ENCODE measurements at places on chromosomes 16 and 17.

- DNase-seq, result no peak
These were observed 58.2 kb downstream of the RMI2 start for GRCh38 chr16:11403534-11403795.

- peak; percentile 29 for DNase-seq
These were observed 45.3 kb downstream of the DDX19A start for GRCh38 chr16:70391881-70392481.

- no peak for DNase-seq
These were observed 10.5 kb upstream of the CCDC182 start for GRCh38 chr17:57755480-57756070.

GRCh38 chr16:70795296-70795912 is 5.6 kb downstream of the VAC14 start:
- DNase-seq, result no peak

DNA sequence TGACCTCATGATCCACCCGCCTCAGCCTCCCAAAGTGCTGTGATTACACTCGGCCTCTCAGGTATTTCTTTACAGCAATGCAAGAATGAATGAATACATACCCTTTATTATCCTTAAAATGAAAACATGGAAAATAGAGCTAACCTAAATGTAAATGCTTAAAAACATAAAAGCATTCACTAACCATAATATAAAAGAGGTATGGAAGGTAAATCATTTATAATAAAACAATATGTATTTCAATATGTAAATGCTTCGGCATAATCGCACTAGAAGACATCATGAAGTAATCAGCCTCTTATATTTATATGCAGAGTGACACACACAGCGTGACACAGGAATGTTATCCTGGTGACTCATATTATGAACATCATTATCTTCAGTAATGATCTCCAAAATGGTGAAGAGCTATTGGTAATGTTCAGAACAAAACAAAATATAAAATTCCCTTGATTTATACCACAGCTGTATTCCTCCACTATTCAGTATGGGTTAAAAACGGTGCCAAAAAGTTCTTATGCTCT is 53.9 kb downstream of the AIPL1 start:
- DNase-seq, result no peak

DNA sequence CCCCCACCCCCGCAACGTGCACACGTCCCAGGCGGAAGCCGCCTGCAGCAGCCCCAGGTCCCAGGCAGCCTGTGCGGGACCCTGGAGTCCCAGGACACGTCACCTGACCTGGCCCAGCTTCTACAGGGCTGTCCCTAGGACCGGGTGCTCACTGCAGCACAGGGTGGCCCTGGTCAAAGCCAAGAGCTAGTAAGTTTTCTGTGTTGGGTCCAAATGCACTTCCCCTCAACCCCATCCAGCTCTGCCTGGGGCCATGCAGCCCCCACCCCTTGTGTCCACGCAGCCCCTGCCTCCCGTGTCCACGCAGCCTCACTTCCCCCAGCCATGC is 22.1 kb upstream of the PVALEF start:
- no peak for DNase-seq

GRCh38 chr16:2015117-2015946 is 4.3 kb upstream of the NPW start:
- peak; percentile 90 for DNase-seq

DNA sequence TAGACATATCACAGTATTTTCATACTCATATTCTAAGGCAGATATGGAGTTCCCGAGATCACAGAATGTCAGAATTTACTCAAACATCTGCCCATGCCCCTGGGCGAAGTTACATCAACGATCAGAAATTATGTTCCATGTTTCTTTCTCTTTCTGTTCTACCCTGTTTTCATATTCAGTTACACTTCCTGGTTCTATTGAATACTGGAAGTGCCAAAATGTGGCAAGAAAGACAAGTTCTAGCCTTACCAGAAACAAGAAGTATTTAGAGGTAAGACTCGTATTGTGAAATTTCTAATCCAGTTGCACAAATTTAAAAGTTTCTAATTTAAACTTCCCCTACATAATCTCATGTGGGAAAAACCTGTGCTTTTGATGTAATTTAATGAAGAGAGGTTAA is 36.1 kb downstream of the KCNJ2 start:
- no peak for DNase-seq

- no peak for DNase-seq
These were observed 48.4 kb downstream of the SOCS1 start for GRCh38 chr16:11207646-11208045.

- no peak for DNase-seq
These were observed 417.0 kb upstream of the PSMD7 start for GRCh38 chr16:73879621-73880020.

DNA sequence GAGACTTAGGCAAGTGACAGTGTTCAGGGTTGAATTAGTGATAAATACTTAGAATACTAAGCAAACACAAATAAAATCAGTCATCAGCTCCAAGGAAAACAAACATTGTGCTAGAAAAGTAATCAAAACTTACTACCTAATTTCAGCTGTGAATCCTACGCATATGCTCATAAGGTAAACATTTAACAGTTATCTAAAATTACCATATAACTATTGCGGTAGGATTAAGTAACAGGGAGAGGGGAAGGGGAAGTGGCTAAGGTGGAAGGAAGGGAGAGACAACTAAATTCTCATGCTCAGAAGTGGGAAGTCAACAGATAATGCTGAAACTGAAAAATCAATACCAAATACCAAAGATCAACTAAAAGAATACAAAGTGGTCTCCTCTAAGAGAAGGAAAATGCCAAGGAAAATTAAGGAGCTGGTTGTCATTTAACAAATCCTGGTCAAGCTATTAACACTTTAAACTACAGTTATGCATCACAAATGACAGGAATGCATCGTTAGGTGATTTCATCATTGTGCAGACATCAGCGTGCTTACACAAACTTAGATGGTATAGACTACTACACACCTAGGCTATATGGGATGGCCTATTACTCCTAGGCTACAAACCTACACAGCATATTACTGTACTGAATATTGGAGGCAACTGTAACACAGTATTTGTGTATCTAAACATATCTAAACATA is 20.0 kb downstream of the USP32 start:
- DNase-seq, result no peak

DNA sequence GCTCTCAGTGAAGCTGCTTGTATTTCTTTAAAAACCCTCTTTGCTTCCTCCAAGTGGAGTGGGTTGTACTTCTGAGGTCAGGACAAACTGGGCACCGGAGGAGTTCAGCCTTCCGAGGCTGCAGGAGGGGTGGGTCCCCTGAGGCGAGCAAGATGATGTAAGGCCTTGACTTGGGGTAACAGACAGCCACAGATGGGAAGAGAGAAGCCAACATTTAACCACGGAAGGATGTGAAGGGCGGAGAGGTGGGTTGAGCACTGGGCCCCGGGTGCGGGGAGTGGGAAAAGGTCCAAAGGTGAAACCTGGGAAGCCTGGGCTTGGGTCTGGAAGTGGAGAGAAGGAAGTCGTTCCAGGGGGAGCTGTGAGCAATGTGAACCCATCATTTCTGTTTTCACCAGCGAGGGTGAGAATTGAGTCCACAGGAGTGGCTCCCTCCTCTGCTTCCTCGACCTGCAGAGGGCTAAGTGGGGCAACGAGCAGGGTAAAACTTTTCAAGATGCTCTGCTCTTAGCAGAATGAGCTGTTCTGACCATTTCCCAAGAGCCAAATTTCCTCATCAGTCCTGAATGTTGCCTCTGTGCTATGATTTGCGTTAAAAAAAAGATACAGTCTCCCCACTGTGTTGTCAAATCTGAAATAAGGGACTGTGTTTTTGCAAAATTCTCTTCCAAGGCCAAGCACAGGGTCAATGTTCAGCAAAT is 137.7 kb upstream of the CRHR1 start:
- DNase-seq, result no peak

DNA sequence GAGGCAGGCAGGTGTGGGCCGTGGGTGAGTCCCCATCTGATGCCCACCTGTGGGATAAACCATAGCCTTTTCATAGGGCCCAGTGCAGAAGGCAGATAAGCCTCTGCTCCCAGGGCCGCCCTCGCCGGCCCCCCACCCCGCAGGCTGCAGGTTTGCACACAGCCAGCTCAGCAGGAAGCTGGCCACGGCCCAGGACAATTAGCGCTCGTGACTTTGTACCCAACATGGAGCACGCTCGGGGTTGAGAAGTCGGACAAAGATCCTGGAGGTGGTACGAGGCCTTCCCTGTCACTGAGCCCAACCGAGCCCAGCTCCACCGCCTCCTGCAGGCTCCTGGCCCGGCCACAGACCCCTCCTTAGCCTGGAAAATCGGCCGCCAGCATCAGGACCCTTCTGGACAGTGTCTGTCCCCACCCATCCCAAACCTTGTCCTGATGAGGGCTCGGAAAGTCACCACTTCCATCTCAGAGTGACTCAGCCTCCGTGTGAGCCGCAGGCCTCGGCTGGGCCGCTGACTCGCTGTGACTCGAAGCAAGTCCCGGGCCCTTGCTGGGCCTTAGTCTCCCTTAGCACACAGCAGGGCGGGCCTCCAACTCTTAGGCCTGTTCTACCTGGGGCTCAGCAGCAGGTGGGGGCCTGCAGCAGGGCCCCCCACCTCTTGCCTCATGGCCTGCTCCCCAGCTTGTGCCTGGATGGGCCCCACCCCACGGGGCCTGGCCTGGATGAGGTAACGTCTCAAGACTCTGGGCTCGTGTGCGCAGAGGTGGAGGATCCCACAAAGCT is 22.7 kb downstream of the FAM83G start:
- DNase-seq, result peak; percentile 63

DNA sequence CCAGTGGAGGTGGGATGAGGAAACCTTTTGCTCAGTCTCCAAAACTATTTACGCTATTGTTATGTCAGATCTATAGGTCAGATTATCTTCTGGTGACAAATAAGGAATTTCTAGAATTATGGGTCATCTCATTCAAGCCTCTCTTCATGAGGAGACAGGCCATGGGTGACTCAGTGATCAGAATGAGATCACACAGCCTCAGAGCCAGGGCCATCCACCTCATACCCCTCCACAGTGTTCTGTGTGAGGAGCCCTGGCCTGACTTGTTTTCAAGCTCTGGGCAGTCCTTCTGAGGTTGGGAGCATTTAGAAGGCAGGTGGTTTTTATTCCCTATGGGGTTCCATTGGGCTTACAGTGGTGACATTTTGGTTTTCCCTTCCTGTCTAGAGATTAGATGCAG is 26.5 kb downstream of the YPEL2 start:
- no peak for DNase-seq

- no peak for DNase-seq
These were observed 30.7 kb upstream of the HOXB13 start for GRCh38 chr17:48759288-48759687.

- DNase-seq, result no peak
These were observed 59.8 kb downstream of the KPNA2 start for GRCh38 chr17:68095205-68095811.

GRCh38 chr16:11406177-11406560 is 60.9 kb downstream of the RMI2 start:
- DNase-seq, result no peak

DNA sequence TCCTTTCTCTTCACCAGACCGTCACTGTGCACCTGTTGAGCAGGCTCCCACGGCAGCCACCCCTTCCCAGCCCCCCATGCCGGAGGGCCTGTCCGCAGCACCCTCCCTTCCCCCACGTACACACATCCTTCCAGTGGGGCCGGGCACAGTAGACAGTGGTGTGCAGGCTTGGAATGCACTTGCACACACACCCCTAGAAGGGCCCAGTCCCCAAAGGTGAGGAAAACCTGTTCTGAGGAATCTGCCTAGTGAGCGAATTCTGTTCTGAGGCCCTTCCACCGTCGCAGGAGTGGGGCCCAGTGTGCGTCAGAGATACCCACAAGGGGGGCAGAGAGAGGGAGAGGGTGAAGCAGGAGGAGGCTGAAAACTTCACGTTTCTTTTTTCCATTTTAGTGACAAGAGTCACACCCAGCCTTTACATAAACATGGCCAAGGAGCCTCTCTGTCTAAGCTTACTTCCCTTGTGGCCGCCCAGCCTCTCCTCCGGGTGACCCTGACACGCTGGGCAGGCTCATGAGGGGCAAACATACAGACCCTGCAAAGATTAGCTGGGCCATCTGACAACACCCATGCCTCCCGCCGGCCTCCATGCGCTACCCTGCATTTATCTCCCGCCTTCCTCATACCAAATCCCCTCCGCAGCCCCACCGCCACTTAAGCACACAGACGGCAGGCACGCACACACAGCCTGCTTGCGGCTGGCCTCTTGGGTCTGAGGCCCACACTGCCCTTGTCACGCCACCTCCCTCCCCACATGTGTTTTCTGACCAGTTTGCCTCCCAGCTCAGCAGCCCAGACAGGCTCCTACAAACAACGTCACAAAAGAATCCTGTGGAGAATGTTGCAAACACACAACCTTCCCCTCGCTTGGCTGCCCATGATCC is 1.8 kb downstream of the ZBTB4 start:
- no peak for DNase-seq

- no peak for DNase-seq
These were observed 1.6 kb downstream of the TELO2 start for GRCh38 chr16:1494711-1495110.

DNA sequence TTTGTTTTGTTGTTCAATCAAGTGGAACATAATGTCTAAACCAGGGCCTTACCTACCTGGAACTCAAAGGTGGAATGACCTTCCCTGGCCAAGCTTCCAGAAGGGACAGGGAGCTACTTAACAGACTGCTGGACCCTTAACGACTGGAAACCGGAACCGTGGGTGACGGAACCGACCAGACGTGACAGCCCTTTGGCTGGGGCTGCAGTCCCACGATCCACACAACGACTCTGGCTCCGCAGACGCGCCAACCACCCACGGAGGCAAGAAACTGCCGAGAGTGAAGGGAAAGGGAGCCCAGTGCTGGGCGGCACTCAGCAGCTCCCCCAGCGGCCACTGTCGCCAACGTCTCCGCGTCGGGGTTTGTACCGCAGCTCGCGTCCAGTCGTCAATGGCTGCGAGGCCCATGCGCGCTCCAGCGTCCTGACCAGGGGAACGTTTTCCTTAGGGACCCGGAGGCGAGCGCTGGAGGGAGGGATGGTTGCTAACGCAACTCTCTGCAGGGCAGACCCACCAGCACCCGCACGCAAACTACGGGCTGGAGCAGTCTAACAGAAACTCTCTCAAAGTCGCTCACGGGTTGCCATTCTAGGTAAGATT is 5.5 kb upstream of the KIF22 start:
- DNase-seq, result no peak

- no peak for DNase-seq
These were observed 13.6 kb downstream of the CEP95 start for GRCh38 chr17:64520359-64520758.

- DNase-seq, result no peak
These were observed 75.8 kb downstream of the WWOX start for GRCh38 chr16:78175287-78175686.

GRCh38 chr16:56861092-56861610 is 3.9 kb upstream of the SLC12A3 start:
- DNase-seq, result peak; percentile 48

- DNase-seq, result no peak
These were observed 238.8 kb upstream of the CDH5 start for GRCh38 chr16:66127459-66128370.

GRCh38 chr16:7471268-7471667 is 138.6 kb downstream of the RBFOX1 start:
- DNase-seq, result no peak
